ENCODE measurements at places on chromosomes 1 and 21.

DNA sequence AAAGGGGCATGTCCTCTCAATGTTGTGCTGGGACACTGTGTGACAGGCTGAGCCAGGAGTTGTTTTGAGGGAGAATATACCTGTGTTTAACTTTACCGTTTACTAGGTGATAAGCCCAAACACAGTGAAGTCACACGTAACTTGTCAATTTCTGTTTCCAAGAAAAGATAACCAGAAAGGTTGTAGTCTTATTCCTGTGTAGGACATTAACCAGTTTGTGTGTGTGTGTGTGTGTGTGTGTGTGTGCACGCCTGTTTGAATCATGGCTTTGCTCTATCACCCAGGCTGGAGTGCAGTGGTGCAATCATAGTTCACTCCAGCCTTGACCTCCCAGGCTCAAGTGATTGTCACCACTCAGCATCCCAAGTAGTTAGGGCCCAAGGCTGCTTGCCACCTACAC lies 83.6 kb downstream of the MRPS6 start:
- DNase-seq: no peak

DNA sequence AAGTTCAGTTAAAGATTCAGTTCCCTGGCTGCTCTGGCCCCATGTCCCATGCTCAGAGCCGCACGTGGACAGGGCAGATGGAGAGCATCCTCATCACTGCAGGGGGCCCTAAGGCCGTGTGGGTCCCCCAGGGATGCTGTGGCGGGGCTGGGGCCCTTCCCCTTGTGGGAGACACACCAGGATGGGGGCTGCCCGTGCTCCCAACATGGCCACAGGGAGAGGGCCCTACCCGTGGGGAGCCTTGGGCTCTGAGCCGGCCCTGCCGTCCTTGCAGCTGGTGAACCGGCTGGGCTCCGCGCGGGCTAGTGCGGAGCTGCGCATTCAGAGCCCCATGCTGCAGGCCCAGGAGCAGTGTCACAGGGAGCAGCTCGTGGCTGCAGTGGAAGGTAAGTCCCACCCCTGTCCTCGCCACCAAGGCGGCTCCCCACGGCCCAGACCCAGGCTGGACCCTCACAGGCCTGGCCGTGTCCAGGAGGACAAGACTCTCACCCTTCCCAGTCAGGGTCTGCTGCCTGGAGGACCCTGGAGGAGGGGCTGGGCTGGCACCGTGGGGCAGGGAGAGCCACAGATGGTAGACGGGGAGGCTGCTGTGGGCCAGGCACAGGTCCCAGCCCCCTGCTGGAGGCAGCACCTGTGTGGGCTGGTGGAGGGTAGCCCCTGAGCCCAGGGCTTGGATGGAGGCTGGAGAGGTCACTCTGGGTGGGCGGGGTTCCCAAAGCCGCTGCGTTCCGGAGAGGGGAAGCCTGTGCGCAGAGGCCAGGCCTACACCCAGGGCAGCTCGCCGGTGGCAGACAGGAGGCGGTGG lies 53.8 kb downstream of the TRIM11 start:
- no peak for DNase-seq

GRCh38 chr1:54442185-54442584 lies 36.0 kb upstream of the SSBP3 start:
- no peak for DNase-seq

GRCh38 chr1:43844114-43844513 lies 89.5 kb upstream of the ARTN start:
- no peak for DNase-seq

- DNase-seq: peak; percentile 84
These were observed 1.9 kb downstream of the TAGLN2 start for GRCh38 chr1:159923203-159924024.

- no peak for DNase-seq
These were observed 24.9 kb downstream of the USP25 start for GRCh38 chr21:15754640-15755039.

- DNase-seq: no peak
These were observed 74.0 kb upstream of the SAMSN1 start for GRCh38 chr21:14620152-14620551.

- DNase-seq: no peak
These were observed 21.8 kb downstream of the MMEL1 start for GRCh38 chr1:2611031-2611501.

- no peak for DNase-seq
These were observed 550 bp upstream of the SYT11 start for GRCh38 chr1:155858800-155859233.

DNA sequence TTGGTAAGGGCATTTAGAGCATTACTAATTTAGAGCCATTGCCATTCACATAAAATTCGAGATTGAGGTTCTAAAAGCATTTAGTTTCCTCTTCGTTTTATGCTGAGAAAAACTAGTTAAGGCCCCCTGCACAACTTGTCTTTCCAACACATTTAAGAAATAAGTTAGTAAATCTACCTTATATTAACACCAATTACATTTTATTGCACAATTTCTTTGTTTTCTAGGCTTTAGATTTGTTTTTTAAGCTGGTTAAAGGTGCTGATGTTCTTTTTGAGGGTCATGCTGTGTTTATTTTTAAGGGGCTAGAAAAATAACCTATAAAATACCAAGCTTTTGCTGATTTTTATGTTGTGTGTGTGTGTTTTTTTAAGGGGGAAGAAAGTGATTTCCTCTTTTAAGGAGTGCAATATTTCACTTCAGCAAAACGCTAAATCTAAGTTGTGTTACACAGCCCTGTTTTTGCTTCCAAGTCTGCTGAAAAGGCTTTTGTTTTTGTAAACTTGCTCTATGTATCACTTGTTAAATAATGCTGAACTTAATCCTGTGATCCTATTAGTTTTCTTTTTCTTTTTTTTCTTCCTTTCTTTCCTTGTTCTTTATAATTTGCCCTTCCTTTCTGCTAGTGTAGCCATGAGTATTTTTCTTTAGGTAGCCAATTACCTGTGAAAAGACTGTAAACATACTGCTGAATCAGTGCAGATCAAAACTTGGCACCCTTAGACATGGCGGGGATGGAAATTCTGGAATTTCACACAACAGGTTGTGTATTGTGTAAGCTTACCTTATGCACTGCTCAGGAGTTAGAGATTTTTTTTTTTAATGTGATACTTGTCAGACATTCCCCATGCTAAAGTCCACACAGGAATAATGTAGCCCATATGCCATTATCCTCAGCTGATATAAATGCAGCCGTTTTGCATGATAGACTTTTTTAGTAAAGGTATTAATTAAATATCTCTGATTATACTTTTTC lies 1.5 kb downstream of the CEPT1 start:
- DNase-seq: no peak

DNA sequence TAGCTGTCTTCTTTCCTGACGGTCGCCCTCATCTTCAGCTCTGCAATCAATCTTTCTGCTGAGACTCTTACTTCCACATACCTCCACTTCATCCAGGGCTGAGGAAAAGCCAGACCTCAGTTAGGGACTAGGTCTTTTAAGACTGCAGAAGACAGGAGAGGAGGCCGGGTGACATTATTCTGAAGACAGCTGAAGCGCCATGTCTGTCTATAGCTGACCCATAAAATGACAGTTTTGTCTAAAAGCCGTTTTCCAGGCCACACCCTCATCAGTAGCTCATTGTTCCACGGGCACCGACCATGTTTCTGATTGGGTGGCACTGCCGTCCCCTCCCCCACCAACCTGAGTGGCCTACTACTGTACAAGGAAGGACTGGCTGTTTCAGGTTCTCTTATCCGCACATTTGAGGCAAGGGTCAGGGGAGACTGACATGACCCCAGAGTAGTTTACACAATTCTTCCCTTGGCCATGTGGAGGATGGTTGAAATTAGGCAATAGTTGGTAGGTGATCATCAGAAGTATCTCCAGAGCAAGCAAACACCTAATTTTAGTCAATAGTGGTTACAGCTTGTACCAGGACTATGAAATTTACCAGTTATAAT lies at the start of gene ADCY10:
Gene ADCY10, minus strand, starts transcription at position 240 of the 602 bp plus-strand sequence. CDS start 8,994 bp downstream, outside the sequence.
- DNase-seq: no peak

DNA sequence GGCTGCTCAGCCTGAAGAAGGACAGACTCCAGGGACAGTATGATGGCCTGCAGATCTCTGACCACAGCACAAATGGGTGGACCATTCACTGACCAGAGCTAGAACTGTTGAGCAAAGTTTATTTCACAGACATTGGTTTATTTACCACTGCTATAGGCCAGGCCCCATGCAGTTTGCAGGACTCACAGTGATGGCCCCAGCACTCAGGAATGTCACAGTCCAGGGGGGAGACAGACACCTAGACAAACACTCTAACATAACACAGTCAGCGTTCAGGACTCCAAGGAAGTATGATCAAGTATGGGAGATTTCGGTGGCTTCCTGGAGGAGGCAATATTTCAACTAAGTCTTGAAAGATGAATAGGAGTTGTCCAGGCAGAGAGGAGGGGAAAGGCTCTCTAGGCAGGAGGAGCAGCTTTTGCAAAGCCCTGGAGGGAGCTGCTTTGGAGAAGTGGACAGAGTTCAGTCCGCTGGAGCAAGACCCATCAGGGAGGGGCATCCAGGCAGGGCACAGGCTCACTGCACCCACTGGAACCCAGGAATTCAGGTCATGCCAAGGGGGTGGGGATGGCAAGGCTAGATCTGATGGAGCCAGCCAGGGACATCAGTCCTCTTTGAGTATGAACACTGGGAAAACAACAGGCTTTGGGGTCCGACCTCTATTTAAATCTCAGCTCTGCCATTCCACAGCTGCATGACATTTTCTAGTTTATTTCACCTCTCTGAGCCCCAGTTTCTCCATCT lies 454.3 kb downstream of the MATN1 start:
- DNase-seq: no peak

DNA sequence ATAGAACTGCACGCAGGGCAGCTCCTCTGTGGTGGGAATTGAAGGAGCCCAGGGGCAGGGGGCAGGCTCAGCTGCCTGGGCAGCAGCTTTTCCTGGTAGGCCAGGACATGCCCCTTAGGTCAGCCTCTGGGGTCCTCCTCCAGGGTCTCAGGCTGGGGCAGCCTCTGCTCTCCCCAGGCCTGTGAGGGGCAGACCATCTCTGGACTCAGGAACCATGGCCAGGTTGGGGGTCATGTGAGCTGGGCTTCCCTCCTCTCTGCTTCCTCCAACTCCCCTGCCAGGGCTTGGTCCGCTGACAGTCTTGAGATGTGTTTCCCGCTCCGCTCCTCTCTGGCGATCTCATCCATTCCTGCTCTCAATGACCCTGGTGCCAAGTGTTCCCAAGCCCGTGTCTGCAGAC lies 5.7 kb downstream of the C1orf210 start:
- DNase-seq: no peak

DNA sequence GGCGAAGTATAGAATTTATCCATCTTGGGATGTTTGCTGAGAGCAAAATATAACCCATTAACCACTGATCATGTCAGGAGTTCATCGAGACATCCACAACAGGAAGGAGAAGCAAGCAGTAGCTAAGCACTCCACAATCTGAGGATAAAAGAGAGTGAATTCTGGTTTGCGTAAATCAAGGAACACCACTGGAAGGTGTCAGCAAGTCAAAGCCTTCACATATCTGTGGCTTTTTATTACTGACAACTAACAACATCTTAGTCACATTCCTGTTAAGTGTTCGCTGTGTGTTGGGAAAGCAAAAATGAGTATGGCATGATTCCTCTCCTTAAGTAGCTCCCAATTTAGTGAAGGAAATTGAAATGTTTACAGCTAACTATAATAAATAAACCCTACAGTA lies 44.5 kb upstream of the DARS2 start:
- no peak for DNase-seq

- peak; percentile 76 for DNase-seq
These were observed 586 bp upstream of the AGPAT3 start for GRCh38 chr21:43864313-43864961.

- DNase-seq: peak; percentile 55
These were observed 82.8 kb downstream of the TGFBR3 start for GRCh38 chr1:91803123-91803522.

DNA sequence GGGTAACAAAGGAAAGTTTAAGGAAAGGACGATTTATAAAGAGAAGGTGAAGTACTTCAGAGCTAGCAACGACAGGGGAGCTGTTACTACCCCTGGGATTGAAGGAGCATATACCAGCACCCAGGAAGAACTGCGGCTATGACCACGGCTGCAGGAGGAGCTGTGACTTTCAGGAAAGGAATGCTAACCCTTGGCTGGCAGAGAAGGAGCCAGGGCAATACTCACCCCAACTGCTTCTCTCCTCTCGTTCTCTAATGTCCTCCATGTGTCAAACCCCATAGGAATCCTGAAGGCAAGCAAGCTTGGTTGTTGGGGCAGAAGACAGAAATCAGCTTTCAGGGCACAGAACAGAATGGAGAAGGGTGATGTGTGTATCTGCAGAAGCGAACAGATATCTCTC lies 120.5 kb downstream of the TMEM53 start:
- no peak for DNase-seq

DNA sequence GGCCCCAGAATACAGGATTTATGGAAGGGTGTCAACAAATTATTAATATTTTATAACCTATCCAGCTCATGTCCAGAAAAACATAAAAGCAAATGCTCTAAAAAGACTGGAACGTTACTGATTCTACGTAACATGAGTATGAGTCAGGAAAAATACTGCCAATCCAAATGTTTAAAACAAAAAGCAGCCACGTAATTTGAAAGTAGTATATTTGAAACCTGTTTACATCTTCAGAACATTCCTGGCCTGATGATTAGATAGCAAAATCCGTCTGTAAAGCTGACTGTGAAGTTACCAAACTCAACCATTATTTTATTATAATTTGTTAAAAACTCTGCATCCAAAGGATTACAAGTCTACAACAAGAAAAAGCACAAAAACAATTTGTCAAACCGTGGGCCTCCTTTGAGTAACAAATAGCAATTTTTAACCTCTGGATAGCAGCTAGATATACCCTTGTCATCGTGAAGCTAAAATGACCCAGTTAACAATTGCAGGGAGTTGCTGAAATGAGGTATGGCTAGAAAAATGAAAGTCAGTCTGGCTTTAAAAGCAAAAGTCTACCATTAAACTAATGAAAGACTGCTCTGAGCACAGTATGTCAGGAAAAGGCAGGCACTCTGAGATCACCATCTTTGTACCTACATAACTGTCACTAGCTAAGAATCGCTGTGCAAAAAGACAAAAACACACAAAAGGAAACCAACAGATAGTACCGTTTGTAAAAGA lies 1.2 kb downstream of the UBR4 start:
- no peak for DNase-seq

GRCh38 chr1:244820131-244820530 lies 15.3 kb upstream of the COX20 start:
- DNase-seq: no peak

GRCh38 chr1:1254667-1254998 lies 8.1 kb upstream of the C1QTNF12 start:
- DNase-seq: no peak

Measured in NCI-H2029 (cell line).